ENCODE measurements at places on chromosomes 1 and 21. TPM values are rescaled to one million over a fixed set of nuclear protein-coding genes. Genes with fewer than 3 reads are reported as not detected.

Gene SPATA1
- 3.1 TPM for total RNA-seq

Gene GNB1
- total RNA-seq, result 371 TPM

Gene BEND5
- not detected for total RNA-seq

Gene SLC9C2
- total RNA-seq, result not detected

Gene FCGR3A
- total RNA-seq, result 0.17 TPM

Gene E2F2
- total RNA-seq, result 16.3 TPM

Gene ADORA1
- total RNA-seq, result 2.8 TPM

Gene KRTAP19-6
- total RNA-seq, result not detected

Gene OR2L13
- not detected for total RNA-seq

Gene CACHD1
- 8.4 TPM for total RNA-seq

Gene NTMT2
- total RNA-seq, result not detected

Gene SLFNL1
- 0.20 TPM for total RNA-seq

Gene TCHHL1
- not detected for total RNA-seq

Gene DYRK3
- 7.1 TPM for total RNA-seq
